ENCODE measurements at places on chromosomes 7 and 10. TPM values are rescaled to one million over a fixed set of nuclear protein-coding genes. Genes with fewer than 3 reads are reported as not detected.

DNA sequence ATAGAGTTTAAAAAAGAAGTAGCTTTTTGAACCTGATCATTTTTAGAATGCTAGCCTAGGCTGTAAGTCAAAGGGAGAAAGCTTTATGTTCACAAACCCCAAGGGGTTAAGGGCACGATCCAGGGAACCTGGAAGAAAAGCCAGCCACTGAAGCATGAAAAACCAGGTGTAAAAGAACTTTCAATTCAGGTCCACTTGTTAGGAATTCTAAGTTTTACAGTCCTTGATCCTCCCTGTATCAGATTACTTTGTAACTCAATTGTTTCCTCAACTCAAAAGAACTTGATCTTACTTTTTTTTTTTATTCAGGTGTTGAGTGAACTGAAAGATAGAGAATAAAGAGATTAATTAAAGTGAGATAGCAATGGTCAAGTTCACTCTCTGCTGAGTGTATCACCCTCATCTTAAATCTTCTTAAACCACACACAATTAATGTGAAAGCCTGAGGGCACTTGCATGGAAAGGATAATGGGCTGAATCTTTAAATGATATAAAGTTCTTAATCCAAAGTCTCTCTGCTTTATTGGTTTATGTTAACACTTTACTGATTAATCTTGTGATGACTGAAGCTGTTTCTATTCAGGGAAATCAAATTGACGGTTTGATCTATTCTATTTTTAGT is 672.2 kb upstream of the LRRN3 start:
- H3K4me1 ChIP-seq = peaks cover 13% of the 10 kb centered on the region
- no peak overlapping the region for H3K4me3 ChIP-seq
- H3K27ac ChIP-seq = no peak overlapping the region
- H3K27me3 ChIP-seq = peaks cover 14% of the 10 kb centered on the region
- H3K36me3 ChIP-seq = no peaks in the 10 kb centered on the region
- no peak for DNase-seq

DNA sequence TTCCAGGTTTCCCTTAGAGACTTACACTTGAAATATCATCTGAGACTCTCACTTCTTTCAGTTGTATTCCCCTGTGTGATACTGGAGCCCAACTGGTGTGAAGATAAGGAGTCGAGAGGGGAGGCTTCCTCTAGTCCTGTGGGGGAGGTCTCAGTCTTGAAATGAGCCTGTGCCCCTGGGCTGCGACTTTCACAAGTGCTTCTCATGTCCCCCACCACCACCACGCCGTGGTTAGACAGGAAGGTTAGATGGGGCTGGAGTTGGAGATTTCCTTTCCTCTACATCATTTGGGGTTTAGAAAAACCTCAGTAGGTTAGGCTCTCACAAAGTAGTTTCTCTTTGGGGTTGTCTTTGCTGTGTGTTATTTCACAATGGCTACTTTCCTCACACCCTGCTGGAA is 25.6 kb upstream of the MKX start:
- H3K36me3 ChIP-seq = no peaks in the 10 kb centered on the region
- no peak for DNase-seq
- peaks cover 2% of the 10 kb centered on the region for H3K27me3 ChIP-seq
- no peak overlapping the region for H3K4me3 ChIP-seq
- H3K4me1 ChIP-seq = peaks cover 1% of the 10 kb centered on the region
- H3K27ac ChIP-seq = no peak overlapping the region

GRCh38 chr7:157431951-157432540 is 95.2 kb downstream of the DNAJB6 start:
- H3K4me1 ChIP-seq = peaks cover 3% of the 10 kb centered on the region
- no peaks in the 10 kb centered on the region for H3K36me3 ChIP-seq
- peak overlapping the region; percentile 47 for H3K4me3 ChIP-seq

DNA sequence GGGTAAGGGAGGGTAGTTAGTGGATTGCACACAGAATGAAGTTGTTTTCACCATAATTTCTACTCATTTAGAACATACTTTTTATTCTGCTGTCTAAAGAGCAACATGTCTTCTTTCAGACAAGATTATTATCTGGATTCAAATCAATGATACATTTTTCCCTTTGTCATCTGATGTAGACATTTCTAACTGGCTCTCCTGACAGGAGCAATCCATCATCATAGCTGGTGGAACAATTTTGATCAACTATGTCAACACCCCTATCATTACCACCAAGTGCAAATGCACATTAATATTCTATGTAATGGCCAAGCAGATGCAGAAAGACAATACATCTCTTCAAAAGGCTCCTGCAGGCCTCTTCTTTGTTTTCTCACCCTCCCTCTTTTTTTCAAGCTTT is 672.9 kb upstream of the LRRTM3 start:
- H3K36me3 ChIP-seq = peaks cover 3% of the 10 kb centered on the region
- no peak overlapping the region for H3K27ac ChIP-seq
- DNase-seq = no peak
- no peaks in the 10 kb centered on the region for H3K27me3 ChIP-seq
- H3K4me1 ChIP-seq = peaks cover 2% of the 10 kb centered on the region

DNA sequence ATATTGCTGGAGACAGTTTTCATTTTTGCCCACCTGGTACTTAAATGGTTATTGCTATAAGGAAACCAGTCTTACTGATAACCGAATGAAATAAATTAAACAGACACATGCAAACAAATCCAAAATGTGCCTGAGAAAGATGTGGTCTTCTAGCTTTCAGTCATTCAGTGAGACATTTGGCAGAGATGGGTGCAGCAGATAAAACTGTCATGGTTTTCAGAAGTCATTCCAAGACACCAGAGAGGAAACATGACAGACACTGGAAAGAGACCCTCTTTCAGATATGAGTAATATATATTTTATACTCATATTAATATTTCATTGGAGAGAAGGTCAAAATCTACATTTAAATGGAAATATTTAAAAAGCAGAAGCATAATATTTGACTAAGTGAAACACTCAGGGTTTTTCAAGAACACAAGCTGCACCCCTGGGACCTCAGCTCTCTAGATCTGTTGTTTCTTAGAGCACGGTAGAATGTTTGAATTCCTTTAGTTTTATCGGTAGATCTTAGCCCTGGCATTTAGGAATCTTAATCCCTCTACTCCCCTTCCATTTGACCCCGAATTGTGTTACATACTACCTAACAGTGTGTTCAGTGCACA is 246.1 kb downstream of the AUTS2 start:
- H3K27me3 ChIP-seq = no peaks in the 10 kb centered on the region
- no peak for DNase-seq
- no peak overlapping the region for H3K27ac ChIP-seq
- no peak overlapping the region for H3K4me3 ChIP-seq
- H3K4me1 ChIP-seq = peaks cover 25% of the 10 kb centered on the region

DNA sequence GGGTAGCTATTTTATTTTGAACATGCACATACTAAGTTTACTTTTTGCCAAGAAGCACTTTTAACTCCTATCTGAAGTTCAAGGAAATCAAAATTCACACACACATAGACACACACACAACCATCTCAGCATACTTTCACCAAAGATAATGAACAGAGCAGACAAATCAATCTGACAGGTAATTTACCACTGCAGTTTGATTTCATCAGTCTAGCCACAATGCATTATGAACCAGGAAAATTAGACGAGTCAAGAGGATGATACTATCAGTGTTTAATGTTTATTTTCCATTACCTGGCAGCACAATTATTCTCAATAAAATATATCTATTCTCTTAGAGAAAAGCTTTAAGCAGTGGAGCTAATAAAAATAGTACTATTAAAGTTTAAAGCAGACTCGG is 147.9 kb downstream of the ARHGAP12 start:
- no peak overlapping the region for H3K4me3 ChIP-seq
- H3K27ac ChIP-seq = no peak overlapping the region
- DNase-seq = no peak
- no peaks in the 10 kb centered on the region for H3K4me1 ChIP-seq

- H3K4me1 ChIP-seq = peaks cover 14% of the 10 kb centered on the region
- H3K4me3 ChIP-seq = no peak overlapping the region
- H3K27ac ChIP-seq = peak overlapping the region; percentile 45
- no peak for DNase-seq
- peaks cover 6% of the 10 kb centered on the region for H3K27me3 ChIP-seq
Measured at GRCh38 chr10:110426294-110427181, 71.2 kb upstream of the DUSP5 start.

DNA sequence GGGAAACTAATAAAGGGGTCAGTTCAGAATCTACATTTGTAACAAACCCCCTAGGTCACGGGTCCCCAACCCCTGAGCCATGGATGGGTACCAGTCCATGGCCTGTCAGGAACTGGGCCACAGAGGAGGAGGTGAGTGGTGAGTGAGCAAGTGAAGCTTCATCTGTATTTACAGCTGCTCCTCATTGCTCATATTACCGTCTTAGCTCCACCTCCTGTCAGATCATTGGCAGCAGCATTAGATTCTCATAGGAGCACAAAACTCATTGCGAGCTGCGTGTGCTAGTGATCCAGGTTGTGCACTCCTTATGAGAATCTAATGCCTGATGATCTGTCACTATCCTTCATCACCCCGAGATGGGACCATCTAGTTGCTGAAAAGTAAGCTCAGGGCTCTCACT is 88.4 kb upstream of the MPP7 start:
- DNase-seq = no peak
- H3K27ac ChIP-seq = no peak overlapping the region
- H3K4me1 ChIP-seq = no peaks in the 10 kb centered on the region
- peaks cover 5% of the 10 kb centered on the region for H3K27me3 ChIP-seq
- H3K4me3 ChIP-seq = no peak overlapping the region

- no peak for DNase-seq
- no peak overlapping the region for H3K4me3 ChIP-seq
- H3K27ac ChIP-seq = no peak overlapping the region
- H3K27me3 ChIP-seq = no peaks in the 10 kb centered on the region
- H3K36me3 ChIP-seq = no peaks in the 10 kb centered on the region
Measured at GRCh38 chr7:47816647-47817046, 131.6 kb downstream of the PKD1L1 start.

GRCh38 chr10:110679486-110680272 is 35.5 kb downstream of the RBM20 start:
- peaks cover 25% of the 10 kb centered on the region for H3K27me3 ChIP-seq
- no peak overlapping the region for H3K4me3 ChIP-seq
- H3K4me1 ChIP-seq = peaks cover 11% of the 10 kb centered on the region

- no peaks in the 10 kb centered on the region for H3K36me3 ChIP-seq
- H3K4me1 ChIP-seq = no peaks in the 10 kb centered on the region
- no peaks in the 10 kb centered on the region for H3K27me3 ChIP-seq
- no peak overlapping the region for H3K4me3 ChIP-seq
- no peak overlapping the region for H3K27ac ChIP-seq
Measured at GRCh38 chr7:65325793-65326432, 47.7 kb upstream of the ZNF92 start.

DNA sequence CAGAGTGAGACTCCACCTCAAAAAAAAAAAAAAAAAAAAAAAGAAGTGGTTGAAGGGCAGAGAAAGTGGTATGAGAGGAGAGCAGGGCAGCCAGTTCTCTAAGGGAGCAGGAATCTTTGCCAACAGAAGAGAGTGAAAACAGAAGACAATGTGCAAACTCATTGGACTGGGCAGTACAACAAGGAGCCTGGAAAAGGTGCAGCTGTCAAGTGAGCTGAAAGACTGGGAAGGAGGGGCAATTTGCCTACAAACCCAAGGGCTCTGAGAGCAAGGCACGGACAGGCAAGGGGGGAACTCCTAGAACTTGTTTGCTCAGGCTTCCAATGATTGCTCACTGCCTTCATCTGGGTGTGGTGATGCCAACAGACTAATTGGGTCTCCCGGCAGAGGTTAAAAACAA is 9.5 kb downstream of the ACTR1A start:
- peaks cover 2% of the 10 kb centered on the region for H3K36me3 ChIP-seq
- H3K4me1 ChIP-seq = peaks cover 9% of the 10 kb centered on the region
- peak overlapping the region; percentile 63 for H3K27ac ChIP-seq
- no peak for DNase-seq
- H3K27me3 ChIP-seq = no peaks in the 10 kb centered on the region
- H3K4me3 ChIP-seq = no peak overlapping the region

DNA sequence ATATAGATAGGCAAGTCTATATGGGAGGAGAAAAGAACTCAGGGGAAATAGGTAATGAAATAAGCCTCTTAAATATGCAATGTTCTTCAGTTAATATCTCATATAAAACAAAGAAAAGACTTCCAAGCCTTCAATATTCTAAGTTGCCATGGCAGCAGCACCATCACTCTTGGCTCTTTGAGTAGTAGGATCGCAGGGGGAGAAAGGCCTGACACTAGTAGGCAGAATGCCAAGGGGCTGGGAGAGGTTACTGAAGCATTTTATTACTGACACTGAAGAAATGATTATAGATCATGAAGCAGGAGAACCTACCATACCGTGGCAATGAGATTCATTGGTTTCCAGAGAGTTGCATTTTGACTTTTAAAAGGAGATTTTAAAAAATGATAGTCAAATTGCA is 193.9 kb downstream of the NXPH1 start:
- H3K4me1 ChIP-seq = peaks cover 6% of the 10 kb centered on the region
- no peak overlapping the region for H3K27ac ChIP-seq
- H3K36me3 ChIP-seq = no peaks in the 10 kb centered on the region
- no peak overlapping the region for H3K4me3 ChIP-seq
- DNase-seq = no peak
- no peaks in the 10 kb centered on the region for H3K27me3 ChIP-seq

DNA sequence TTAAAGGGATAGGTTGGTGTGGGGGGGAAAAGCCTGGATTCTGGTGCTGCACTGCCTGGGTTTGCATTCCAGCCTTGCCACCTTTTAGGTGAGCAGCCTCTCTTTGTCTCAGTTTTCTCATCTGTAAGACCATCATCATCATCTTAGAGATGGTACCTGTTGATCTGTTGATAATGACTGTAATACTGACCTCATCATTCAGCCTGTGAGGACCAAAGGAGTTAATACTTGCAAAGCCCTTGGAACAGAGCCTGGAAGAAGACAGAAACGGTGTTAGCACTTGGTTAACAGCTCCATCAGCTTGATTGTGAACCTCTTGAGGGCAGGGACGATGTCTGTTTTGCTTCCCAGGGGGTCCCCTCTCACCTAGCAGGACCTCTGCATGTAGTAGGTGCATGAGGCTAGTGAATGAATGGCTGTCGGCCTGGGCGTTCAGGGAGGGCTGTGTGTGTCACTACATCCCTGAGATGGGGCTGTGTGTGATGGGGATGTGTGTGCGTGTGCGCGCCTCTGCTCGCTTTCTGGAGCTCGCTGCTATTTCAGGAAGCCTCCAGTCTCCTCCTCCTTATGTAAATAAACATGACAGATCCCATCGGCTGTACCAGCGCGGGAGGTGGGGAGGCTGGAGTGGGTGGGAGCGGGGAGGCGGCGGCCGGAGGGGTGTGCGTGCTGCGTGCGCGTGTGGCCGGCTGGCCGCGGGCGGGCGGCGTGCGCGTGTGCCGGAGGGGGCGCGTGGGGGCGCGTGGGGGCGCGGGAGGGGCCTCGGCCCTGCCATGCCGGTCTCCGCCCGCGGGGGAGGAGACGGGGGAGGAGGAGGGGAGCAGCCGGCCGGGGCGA is 61.2 kb downstream of the NEURL1 start:
- H3K4me3 ChIP-seq = peak overlapping the region; percentile 70
- H3K27me3 ChIP-seq = peaks cover 49% of the 10 kb centered on the region
- no peak for DNase-seq
- peak overlapping the region; percentile 60 for H3K27ac ChIP-seq
- no peaks in the 10 kb centered on the region for H3K36me3 ChIP-seq
- H3K4me1 ChIP-seq = peaks cover 10% of the 10 kb centered on the region

- no peak for DNase-seq
- H3K4me3 ChIP-seq = no peak overlapping the region
- H3K27ac ChIP-seq = no peak overlapping the region
- H3K36me3 ChIP-seq = no peaks in the 10 kb centered on the region
- peaks cover 14% of the 10 kb centered on the region for H3K4me1 ChIP-seq
Measured at GRCh38 chr10:112553315-112553714, 106.3 kb downstream of the VTI1A start.

GRCh38 chr10:21002091-21002878 is 105.2 kb upstream of the NEBL start:
- peaks cover 8% of the 10 kb centered on the region for H3K4me1 ChIP-seq
- no peak overlapping the region for H3K4me3 ChIP-seq
- H3K36me3 ChIP-seq = no peaks in the 10 kb centered on the region

FGFR2 gene
- 149 TPM for total RNA-seq

AS3MT gene
- total RNA-seq = 26.9 TPM

EGR2 gene
- total RNA-seq = 0.71 TPM

SPDYE8 gene
- 0.22 TPM for total RNA-seq

STAMBPL1 gene
- total RNA-seq = 1.3 TPM

XRCC2 gene
- 12.2 TPM for total RNA-seq

VGF gene
- 1.8 TPM for total RNA-seq
